H54 (cell line): ENCODE measurements at places on chromosomes 1 and 21.

DNA sequence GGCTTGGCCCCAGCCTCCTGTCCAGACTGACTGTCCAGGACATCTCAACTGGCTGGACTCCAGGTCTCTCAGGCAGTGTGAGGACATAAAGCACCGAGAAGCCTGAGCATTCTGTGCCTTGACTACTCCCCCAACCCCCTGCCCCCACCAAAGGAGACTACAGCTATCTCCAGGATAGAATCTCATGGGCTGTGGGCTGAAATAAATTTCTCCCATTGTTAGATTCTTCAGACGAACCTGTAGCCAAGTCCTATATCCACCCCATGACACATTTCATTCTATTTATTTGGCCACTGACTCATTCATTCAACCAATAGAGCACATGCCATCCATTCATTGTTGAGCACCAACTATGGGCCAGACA lies 11.4 kb downstream of the VWA5B1 start:
- no peak for DNase-seq

DNA sequence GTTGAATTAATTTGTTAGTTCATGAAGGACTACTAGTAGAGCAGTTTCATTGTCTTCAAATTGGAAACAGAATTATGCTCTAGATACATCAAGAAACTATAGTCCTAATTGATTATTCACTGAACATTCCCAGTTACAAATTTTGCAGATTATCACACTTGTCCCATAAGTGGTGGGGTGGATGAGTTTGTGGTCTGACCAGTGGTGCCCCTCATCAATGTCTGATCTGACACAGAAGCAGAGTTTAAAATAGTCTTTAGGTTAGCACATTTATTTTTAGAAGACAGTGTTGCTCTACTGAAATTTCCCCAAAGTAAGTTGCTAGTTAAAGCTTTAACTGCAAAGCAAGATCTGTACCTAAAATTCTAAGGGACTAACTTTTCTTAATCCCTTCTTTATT lies 42.9 kb downstream of the INKA2 start:
- DNase-seq, result no peak

DNA sequence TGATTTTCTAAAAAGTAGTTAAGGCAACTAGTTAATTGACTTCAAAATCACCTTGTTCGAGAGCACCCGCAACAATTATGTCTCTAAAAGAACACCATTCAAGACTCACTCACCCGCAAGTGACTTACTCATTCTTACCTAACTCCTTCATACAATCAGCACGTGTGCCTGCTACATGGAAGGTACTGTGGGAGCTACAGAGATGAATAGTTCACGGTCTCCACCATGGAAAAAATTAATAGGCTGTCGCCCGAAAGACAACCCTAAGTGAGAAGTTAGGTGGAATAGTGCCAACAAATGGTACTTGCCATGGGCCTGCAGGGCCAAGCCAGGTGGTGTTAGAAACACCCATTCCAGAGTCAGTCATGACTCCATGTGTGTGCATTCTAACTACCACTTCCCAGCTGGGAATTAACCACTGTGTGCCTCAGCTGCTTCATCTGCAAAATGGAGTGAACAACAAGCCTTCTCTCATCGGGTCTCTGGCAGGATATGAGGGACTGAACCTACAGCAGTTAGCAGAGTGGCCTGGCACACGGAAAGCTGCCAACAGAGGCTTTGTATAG lies 7.1 kb downstream of the SSBP3 start:
- DNase-seq, result no peak

- no peak for DNase-seq
These were observed 1.8 kb downstream of the CD46 start for GRCh38 chr1:207753611-207754010.

DNA sequence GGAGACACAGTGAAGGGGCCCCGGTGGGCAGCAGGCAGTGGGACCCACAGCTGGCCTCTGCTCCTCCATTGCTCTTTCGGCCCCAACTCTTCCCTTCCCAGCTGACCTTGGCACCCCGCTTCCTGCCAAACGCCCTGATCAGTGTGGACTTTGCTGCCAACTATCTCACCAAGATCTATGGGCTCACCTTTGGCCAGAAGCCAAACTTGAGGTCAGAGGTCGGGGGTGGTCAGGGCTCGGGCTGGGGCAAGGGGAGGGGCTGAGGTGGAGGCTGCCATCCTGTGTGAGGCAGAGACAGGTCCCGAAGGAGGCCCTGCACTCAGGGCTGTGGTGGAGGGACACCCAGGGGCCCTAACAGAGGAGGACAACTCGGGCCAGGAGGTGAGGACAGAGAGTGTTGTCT lies 13.7 kb downstream of the PODN start:
- DNase-seq, result no peak

- no peak for DNase-seq
These were observed 181.4 kb upstream of the B3GALT2 start for GRCh38 chr1:193367863-193368262.

GRCh38 chr1:110916669-110917306 lies 43.8 kb downstream of the CD53 start:
- DNase-seq, result peak; percentile 12

GRCh38 chr1:9362488-9362887 lies 69.8 kb downstream of the SPSB1 start:
- DNase-seq, result no peak

GRCh38 chr1:94858276-94858675 lies 38.1 kb downstream of the SLC44A3 start:
- peak; percentile 22 for DNase-seq

DNA sequence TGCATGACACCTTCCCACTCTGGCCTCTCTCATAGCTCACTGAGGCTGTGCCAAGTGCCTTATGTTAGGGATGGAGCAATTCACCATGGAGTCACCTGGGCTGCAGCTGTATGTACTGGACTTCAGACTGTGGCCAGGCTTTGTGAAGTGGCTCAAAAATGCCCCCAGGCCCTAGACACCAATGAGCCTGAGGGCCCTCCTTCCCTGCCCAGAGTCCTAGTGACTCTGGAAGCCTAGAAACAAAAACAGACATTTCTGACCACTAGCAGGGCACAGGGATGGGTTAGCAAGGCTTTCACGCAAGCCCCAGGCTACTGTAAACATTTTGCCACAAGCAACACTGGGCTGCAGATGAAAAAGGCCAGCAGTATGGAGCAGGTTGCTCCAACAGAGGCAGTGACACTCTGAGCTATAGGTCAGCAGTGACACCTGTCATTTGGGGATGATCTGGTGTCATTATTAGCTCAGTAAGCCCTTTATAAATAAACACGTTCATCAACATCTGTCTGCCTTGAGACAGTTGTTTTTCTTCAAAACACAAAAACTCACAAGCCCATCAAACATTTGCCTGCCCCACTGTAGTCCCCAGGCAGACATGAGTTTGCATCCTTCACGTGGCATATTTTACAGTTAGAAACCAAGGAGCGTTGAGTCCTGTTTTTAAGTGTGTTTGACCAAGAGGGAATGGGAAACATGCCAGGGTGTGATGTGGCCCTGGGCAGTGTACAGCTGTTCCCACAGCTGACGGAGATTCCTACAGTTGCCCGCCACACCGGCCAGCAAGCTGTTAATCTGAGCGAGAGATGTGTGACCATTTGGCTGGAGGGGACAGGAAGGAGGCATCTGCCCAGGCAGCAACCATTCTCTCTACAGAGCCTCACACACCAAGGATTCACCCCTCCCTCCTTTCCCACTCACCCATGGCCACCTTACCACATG lies 66.8 kb downstream of the KCNN3 start:
- DNase-seq, result no peak

GRCh38 chr1:116036255-116036654 lies 59.9 kb downstream of the SLC22A15 start:
- no peak for DNase-seq

DNA sequence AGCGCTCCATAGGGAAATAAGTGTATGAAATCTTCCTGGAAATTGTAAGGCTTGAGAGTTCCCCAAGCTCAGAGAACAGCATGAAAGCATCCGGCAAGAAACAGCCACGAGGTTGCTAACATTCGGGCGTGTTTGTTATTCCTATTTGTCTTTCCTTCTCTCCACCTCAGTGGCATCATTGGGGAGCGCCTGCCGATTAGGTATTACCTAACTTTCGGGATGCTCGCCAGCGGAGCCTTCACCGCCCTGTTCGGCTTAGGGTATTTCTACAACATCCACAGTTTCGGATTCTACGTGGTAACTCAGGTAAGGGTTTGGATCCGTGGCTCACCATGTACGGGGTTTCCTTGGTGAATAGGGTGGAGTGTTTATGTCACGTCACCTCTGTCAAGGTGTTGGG lies 25.7 kb downstream of the SLC37A1 start:
- DNase-seq, result no peak

DNA sequence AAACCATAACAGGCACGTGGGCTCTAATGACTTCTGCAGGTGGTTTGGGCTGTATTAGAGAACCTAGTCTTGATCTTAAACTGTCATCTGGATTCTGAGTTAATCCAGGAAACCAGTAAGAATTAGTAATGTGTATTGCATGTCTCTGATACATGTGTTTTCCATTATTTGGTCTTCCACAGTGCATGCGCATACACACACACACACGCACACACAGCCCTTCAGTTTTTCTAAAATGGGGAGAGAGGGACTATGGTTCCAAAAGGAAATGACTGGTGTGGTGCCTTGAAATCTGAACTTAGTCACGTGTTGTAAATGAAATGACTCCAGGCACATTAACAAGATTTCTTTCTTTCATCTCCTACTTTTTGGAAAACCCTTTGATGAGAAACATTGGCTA lies 67.6 kb downstream of the OLFML2B start:
- no peak for DNase-seq

DNA sequence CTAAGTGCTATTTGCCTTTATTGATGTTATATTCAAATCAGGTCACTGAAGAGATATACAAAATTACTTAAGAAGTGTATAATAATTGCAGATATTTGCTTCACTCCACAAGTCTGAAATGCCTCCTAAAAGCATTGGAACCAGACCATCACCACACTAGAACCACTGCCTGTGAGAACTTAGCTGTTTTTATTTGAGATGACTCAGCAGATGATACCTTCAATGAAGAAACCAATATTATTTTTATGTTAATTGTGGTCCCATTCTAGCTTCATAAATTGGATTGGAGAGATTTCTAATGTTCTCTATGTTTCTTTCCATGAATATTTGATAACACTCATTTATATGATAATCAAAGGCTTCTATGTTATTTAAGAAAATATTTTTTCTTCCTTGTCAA lies 740.6 kb downstream of the KCNT2 start:
- no peak for DNase-seq

DNA sequence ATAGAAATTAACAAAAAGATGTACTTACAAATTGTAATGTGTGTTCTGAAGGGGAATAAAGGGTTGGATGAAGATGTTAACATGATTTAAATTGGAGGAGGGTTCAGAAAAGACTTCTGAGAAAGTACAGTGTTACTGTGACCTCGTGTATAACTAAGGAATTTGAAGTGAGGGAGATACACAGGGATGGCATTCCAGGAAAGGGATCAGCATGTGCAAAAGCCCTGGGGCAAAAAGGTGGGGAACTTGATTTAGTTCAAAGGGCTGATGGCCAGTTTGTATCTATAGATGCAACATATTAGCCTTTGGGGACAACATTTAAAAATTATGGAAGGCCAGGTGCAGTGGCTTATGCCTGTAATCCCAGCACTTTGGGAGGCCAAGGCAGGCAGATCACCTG lies 33.3 kb upstream of the DEGS1 start:
- DNase-seq, result no peak

DNA sequence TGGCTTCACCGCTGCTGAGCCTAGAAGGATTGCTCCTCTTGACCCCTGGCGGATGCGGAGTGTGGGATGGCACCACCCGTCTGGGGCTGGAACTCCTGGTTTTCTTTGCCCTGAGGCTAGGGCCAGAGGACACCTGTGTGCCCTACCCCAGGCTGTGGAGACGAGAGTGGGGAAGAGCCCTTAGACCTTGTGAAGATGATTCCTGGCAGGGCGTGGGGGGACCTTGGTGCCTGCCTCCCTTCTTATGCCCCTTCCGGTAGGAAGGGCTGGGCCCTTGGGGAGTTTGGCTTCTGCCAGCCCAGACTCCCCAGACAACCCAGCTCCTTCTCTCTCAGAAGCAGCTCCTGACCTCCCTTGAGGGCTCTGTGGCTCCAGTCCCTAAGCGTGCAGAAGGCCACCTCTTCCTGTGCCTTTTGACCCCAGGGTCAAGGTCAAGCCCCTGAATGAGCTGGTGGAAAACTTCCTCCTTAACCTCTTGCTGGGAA lies 891 bp downstream of the RPS6KA1 start:
- no peak for DNase-seq

- no peak for DNase-seq
These were observed 12.2 kb upstream of the SPEN start for GRCh38 chr1:15835205-15835740.

GRCh38 chr1:210920258-210920657 lies 213.7 kb downstream of the KCNH1 start:
- no peak for DNase-seq

GRCh38 chr1:1240348-1240732 lies 6.2 kb downstream of the C1QTNF12 start:
- DNase-seq, result no peak

- DNase-seq, result no peak
These were observed 20.7 kb downstream of the PDIK1L start for GRCh38 chr1:26132128-26132833.

GRCh38 chr1:194658090-194658439 lies 1471.7 kb upstream of the B3GALT2 start:
- peak; percentile 18 for DNase-seq
